ENCODE measurements at places on chromosomes 7 and 10.

GRCh38 chr7:38630720-38631673 is at the start of gene AMPH:
Gene AMPH (minus strand): TSS chr7:38631373. CDS start chr7:38631351, 22 bp downstream.
- no peak for DNase-seq

DNA sequence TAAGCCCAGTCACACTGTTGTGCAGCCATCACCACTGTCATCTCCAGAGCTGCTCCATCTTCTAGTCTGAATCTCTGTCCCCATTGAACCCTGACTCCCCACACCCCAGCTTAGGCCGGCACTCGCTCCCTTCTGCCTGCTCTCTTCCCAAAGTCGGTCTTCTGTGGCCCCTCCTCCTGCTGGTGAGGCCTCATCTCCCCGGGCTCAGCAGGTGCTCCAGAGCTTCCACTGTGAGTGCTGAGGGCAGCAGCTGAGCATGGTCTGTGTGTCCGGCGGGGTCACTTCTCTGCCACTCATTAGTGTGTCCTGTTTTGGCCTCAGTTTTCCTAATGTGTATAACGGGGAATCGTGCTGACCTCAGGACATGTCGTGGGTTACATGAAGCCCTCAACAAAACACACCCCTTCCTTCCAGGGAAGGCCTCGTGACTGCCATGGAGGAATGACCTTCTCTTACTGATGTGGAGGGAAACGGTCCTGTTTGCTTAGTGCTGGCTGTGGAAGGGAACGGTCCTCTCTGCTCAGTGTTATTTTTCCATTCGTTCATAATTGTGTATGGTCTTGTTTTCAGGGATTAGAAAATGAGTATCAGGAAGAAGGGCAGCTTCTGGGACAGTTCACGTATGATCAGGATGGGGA is 4.3 kb upstream of the GET4 start:
- no peak for DNase-seq

DNA sequence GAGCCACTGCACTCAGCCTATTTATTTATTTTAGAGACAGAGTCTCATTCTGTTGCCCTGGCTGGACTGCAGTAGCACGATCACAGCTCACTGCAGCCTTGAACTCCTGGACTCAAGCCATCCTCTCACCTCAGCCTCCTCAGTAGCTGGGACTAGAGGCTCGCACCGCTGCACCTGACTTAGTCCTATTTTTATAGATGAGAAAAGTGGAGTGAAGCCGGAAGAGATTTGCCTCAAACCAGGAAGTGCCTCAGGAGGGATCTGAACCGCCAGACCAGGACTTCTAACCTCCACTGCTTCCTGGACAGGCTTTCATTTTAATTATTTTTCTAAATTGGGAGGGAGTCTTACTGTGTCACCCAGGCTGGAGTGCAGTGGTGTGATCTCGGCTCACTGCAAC is 17.5 kb upstream of the CLIP2 start:
- no peak for DNase-seq

DNA sequence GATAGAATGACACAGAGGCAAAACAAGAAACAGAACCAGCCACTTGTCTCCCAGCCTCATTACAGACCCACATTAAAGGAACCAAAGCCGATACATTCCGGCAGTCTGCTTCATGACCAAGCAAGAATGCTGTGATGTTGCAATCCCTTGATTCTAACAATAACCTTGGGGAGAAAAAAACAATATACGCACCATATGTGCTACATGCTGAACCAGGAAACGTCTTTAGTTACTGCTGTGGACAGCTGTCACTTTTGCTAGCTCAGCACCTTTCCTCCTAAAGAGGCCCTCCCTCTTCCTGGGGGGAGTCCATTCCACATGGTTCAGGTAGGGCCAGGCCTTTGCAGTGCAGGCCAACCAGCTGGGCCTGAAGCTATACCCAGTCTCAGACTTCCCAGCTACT is 79.1 kb downstream of the PRTFDC1 start:
- DNase-seq: no peak

GRCh38 chr7:82445271-82445670 is 1.7 kb upstream of the CACNA2D1 start:
- no peak for DNase-seq

DNA sequence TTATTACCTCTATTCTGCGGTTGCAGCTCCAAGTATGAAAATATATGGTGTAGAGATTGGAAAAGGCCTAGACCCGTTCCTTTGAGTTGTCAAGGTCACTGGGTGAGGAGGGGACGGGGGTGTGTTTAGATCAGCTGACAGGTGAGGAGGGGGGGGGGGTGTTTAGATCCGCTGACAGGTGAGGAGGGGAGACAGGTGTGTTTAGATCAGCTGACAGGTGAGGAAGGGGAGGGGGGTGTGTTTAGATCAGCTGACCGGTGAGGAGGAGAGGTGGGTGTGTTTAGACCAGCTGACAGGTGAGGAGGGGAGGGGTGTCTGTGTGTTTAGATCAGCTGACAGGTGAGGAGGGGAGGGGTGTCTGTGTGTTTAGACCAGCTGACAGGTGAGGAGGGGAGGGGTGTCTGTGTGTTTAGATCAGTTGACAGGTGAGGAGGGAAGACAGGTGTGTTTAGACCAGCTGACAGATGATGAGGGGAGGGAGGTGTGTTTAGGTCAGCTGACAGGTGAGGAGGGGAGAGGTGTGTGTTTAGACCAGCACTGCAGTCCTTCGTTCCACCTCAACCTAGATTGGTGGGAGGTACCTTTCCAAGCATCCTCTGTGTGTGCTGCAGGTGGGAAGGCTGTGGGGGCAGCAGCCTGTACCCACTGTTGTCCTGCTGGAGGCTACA is 655.0 kb upstream of the ADARB2 start:
- DNase-seq: no peak

DNA sequence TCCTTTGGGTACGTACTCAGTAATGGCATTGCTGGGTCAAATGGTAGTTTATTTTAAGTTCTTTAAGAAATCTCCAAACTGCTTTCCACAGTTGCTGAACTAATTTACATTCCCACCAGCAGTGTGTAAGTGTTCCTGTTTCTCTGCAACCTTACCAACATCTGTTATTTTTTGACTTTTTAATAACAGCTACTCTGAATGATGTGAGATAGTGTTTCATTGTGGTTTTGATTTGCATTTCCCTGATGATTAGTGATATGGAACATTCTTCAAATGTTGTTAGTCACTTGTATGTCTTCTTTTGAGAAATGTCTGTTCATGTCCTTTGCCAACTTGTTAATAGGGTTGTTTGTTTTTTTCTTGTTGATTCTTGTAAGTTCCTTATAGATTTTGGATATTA is 558.9 kb downstream of the SH2D4B start:
- no peak for DNase-seq

DNA sequence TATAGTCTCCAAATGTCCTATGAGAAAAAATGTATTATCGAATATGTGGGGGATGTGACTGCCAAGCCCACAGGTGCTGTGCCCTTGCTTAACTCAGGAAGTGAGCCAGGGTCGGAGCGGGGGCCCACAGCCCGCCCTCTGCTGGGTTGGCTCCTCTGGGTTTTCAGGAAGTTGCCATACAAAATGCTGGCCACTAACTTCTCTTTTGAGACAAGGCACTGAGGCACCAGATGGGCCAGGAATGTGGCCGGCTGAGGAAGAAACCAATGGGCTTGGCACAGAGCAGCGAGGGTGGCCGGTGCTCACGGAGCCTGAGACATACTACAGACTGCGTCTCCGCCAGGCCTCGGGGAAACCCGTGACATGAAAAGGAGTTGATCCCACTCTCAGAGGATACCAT is 58.9 kb downstream of the FAM53B start:
- no peak for DNase-seq

DNA sequence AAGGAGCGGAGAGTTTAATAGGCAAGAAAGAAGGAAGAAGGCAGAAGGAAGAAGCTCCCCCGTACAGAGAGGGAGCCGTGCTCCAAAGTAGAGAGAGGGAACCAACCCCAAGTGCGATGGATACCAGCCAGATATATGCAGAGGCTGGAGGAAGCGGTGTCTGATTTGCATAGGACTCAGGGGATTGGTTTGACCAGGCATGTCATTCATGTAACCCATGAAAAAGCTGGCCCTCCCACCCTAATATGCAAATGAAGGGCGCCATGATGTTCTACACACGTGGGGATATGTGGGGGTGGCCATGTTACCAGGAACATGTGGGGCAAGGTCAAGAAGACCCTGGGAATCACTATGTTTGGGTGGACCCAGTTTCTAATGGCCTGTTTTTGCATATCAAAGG is 40.6 kb upstream of the FAM3C start:
- no peak for DNase-seq

DNA sequence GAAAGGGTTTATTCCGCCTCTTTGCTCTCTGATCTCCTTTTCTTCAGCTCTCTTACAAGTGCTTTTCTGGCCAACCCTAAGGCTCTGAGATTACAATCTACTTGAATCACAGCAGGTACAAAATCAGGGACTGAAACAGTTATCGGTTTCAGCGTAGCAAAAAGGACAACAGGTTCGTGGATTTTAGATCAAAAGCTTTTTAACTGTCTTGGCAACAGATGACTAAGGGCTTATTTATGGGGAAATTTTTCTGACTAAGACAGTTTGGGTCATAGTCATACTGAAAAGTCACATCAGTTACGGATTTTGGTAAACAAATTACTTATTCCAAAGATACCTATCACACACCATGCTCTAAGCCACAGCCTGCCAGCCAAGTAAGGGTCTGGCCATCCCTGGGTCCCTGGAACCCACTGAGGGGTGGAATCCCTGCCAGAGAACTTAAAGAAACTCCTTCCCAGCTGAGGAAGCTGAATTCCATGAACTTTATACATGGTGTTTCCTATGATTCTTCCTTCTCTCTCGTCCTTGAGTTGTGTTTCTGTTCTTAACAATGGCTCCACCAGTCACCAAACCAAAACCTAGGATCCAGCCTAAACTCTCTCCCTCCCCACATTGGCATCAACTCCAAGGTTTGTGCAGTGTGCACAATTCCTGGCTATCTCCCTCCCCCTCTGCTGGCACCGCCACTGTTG is 169.3 kb downstream of the FAM107B start:
- no peak for DNase-seq

GRCh38 chr7:158368449-158368848 is 219.2 kb downstream of the PTPRN2 start:
- no peak for DNase-seq

DNA sequence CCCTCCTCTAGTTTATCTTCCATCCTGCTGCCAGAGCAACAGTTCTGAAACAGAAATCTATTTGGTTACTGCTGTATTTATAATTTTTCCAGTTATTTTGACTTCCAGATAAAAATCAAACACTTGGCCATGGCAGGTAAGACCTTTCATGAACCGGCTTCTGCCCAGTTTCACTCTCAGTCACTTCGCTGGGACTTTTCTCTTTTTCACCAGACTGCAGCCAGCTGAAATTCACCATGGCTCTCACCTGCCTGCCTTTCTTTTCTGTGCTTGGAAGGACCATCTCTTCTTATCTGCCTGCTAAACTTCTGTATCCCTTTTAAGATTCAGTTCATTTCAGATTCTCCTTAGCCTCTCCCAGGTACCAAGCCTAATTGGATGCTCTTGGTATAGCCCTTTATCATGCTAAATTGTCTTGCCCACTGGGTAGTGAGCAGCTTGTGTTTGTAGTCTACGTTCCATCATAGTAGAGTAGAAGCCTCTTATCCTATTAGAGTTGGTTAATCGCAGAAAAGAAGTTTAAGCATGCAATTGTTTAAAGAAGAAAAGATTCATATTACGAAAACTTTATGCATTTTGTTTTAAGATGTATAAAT is 71.7 kb downstream of the TAF3 start:
- no peak for DNase-seq

GRCh38 chr7:156842740-156843140 is 50.2 kb downstream of the LMBR1 start:
- DNase-seq: no peak

DNA sequence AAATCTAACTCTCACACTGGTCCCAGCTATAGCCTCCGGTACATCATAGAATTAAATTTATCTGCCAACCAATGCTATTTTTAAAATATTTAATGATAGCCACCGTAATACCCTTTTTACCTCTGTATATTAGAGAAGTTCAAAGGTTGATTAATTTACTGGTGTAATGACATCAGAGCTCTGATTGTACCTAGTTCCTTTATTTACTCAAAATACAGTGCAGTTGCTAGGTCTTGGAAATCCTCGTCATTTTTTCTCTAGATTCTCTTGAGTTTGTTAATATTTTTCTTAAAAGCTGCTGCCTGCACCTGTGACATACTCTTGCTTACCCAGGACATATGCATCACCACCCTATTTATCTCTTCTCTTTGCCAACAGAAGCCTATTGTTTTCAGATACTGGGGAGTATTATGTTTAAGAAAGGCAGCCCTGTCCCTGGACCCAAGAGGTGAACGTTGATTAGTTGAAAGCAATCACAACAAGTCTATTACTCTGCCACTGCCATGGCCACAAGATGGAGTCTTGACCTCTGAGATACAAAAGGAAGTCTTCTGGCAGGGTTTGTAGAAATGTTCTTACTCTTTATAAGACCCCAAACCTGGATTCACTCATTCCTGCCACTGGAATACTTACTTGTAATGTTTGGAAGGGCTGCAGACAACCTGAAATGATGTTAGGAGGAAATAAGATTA is 25.6 kb upstream of the TMEM26 start:
- DNase-seq: no peak

GRCh38 chr7:155450970-155451801 is 6.7 kb upstream of the EN2 start:
- DNase-seq: no peak

DNA sequence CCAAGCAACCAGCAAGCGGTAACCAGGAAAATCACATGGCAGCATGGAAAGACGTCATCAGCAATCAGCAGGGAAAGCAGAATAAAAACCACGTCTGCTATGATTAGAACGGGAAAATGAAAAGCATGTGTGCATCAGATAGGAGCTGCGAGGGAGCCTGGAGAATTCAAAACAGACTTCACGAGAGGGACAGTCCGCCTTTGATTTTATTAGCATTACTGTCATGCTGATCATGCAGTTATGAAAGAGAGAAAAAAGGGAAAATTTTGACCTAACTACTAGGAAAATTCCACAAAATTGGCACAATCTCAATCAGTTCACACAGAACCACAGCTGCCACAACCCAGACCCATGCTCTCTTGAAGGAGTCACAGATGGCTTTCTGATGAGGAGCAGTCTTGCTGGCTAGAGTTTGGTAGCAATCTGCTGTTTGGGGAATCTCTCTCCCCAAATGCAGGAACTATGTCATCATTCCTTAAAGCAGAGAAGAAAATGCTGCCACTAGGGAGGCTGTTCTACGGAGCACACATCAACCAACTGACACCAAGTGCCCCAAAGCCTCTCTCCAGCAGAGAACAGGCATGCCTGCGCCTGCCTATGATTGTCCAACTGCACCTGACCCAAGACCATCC is 295.9 kb downstream of the TNS3 start:
- no peak for DNase-seq

DNA sequence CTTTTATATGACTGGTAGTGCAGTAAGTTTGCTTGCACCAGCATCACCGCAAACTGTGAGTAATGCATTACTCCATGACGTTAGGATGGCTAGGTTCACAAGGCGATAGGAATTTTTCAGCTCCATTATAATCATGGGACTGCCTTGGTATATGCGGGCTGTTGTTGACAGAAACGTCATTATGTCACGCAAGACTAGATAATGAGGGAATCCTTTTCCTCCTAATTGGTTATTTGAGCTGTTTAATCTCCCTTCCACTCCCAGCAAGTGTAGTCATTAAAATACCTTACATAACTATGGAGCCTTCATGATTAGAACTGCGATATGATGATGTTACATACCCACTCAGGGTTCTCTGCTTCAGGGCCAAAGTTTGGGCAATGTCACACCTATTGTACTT is 17.3 kb downstream of the KLLN start:
- no peak for DNase-seq

Measured in SHP77 treated with DMSO at 0.1 percent for 48 hours (cell line).